ENCODE measurements at places on chromosomes 11 and 22. TPM values are rescaled to one million over a fixed set of nuclear protein-coding genes. Genes with fewer than 3 reads are reported as not detected.

Gene MAPK8IP2
- total RNA-seq: 0.31 TPM

Gene IGLL5
- total RNA-seq: not detected

Gene ADAMTS15
- 0.05 TPM for total RNA-seq

Gene PRR5
- total RNA-seq: 29.4 TPM

Gene ENTHD1
- 0.11 TPM for total RNA-seq

Gene TMEM86A
- 0.26 TPM for total RNA-seq

Gene CRYBB2
- total RNA-seq: not detected

Gene MRGPRF
- not detected for total RNA-seq

Gene CHADL
- total RNA-seq: 1.0 TPM

Gene NCAM1
- 1.8 TPM for total RNA-seq

Gene CYP2D6
- 2.9 TPM for total RNA-seq

Gene ANKK1
- total RNA-seq: not detected
